ENCODE measurements at places on chromosomes 6 and 20. TPM values are rescaled to one million over a fixed set of nuclear protein-coding genes. Genes with fewer than 3 reads are reported as not detected.

The LY86 gene
- 0.27 TPM for total RNA-seq

The RIMS4 gene
- total RNA-seq, result 9.0 TPM

The SPEF1 gene
- total RNA-seq, result not detected

The OR2H1 gene
- total RNA-seq, result not detected

The CAGE1 gene
- 0.17 TPM for total RNA-seq

The POM121L2 gene
- total RNA-seq, result 0.04 TPM

The PI3 gene
- 4.8 TPM for total RNA-seq

The NKAIN4 gene
- 23.0 TPM for total RNA-seq

The HEY2 gene
- 0.80 TPM for total RNA-seq

The TREM2 gene
- 2.8 TPM for total RNA-seq

The TINAG gene
- total RNA-seq, result 0.76 TPM

The CNKSR3 gene
- 23.9 TPM for total RNA-seq

The METTL24 gene
- 3.2 TPM for total RNA-seq

The GNAS-AS1 gene
- 0.16 TPM for total RNA-seq
